ENCODE measurements at places on chromosomes 11 and 22.

DNA sequence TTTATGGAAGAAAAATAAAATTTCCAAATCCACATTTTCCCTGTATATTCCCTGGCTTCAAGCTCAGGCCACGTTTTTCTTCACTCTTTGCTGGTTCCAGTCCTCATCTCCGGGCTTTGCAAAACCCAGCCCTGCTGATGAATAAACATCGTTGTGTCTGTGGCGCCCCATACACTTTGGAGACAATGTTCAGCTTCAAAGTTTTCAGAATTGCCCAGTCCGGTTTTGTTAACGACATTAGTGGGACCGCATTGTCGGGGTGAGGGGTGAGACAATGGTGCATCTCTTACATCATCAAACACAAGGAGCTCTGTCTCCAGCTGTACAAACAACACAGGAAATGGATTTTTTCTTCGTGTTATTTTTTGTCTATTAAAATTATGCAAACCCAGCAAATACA, 53.4 kb upstream of the HTATIP2 start:
- DNase-seq = no peak

GRCh38 chr11:12441231-12441861, 64.0 kb downstream of the PARVA start:
- DNase-seq = peak; percentile 62

DNA sequence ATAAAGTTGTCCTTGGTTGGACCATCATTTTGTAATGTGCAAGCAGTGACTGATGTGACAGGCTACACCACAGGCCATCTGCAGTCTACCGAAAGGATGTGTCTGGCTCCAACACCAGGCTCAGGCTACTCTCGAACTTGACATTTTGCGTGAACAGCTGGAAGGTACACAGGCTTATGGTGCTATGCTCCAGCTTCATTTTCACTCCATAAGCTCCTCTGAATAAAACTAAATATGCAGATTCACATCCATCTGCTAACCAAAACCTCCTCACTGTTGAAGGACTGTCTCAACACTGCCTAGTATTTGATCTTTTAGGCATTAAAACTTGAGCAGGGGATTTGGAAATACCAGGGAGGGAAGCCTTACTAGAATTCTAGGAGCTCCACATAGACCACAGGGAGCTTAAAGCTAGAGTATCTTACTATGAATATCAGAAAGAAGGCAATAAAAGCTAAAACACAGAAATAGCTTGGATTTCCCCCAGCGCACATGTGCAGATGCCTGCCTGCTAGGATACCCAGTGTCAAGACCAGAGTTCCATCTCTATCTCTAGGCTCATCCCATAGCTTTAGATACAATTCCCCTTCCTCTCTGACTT, 383.9 kb upstream of the FAT3 start:
- DNase-seq = no peak

- DNase-seq = no peak
These were observed 26.0 kb downstream of the BCL2L13 start for GRCh38 chr22:17664414-17665055.

GRCh38 chr22:33851240-33851639, 69.0 kb downstream of the LARGE1 start:
- DNase-seq = no peak

DNA sequence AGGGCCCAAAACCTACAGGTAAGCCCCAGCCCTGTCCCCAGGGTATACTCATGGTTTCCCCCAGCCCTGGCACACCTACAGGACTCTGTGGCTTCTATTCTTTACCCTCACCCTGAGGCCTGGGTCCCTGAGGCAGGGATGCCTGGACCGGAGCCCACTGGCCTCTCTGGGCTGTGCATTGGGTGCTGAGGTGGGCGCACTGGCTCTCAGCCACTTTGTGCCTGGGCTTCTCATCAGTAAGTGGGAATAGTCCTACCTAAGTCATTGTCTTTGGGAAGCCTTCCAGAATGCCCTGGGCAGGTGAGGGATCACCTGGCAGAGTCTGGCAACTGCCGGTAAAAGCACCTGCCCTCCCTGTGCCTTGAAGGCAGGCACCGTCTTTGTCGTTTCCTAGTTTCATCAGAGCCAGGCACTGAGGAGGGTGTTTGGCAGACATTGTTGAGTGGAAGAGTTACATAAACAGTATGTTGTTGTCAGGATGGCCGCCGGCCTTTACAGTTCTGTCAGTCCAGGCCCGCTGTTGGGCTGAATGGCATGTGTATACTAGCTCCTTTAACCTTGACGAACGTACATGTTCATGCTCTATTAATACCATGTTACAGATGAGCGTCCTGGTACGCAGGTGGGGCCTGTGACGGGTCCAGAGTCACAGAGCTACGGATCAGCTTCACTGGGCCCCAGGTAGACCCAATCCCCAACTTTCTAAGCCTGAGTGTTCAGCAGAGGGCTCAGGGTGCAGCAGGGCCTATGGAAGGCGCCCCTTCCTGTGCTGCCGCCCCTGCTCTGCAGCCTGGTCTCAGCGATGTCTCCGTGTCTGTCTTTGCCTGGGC, 23.0 kb downstream of the SHANK3 start:
- no peak for DNase-seq

DNA sequence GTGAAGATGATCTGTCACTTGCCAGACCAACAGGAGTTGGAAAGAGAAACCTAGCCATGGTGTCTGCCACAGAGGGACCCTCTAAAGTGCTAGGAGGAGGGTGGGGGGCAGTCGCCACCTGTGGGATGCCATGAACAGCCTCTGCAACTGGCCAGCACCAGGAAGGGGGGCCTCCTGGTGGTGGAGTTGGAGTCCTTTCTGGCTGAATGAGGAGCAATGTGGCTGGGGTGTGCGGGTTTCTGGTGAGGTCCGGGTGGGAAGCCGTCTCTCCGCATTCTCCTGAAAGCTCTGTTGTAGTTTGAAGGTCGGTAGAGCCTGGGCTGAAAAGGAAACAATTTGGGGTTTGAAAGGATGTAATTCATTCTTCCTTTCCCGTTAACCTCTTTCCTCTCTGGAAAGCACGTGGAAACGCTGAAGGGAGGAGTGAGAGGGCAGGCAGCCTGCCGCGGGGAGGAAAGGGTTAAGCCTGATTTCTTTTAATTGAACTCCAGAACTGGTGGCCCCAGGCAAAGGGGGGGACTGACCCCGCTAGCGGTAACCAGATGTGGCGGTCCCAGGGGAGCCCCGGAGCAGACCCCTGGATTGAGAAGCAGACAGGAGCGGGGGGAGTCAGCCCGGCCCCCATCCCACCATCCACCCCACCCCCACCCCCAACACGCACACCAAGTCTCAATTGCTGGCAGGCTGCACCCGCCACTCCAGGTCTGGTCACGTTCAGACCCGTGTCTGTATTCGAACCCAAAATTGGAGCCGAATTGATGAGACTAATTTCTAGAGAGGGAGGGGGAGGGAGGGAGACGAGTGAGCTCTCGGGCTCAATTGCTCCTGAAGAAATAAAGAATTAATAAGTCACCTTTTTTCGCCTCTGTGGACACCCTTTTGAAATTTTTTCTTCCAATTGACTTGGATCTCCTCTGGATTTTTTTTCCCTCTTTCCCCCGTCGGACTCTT, 1.8 kb upstream of the FLI1 start:
- DNase-seq = no peak
